ENCODE measurements at places on chromosomes 7 and 10.

DNA sequence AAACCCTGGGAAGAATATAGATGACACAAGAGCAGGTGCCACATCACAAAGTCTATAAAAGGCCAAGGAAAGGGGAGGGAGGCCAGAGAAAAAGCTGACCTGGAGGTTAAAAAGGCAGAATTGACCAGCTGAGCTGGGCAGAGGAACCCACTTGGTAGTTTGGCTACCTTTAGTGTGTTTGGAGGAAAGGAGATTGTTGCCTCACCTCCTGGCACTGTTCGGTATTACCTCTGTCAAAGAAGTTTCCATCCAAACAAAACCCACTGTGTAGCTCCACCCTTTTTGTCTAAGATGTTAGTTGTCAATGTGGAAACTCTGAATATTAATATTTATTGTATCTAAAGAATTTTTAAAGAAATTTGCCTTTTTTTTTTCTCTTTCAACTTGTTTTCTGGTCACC is 23.4 kb downstream of the ENTPD7 start:
- DNase-seq = no peak

- DNase-seq = no peak
Measured at GRCh38 chr7:100132697-100133151, 6.0 kb downstream of the MBLAC1 start.

DNA sequence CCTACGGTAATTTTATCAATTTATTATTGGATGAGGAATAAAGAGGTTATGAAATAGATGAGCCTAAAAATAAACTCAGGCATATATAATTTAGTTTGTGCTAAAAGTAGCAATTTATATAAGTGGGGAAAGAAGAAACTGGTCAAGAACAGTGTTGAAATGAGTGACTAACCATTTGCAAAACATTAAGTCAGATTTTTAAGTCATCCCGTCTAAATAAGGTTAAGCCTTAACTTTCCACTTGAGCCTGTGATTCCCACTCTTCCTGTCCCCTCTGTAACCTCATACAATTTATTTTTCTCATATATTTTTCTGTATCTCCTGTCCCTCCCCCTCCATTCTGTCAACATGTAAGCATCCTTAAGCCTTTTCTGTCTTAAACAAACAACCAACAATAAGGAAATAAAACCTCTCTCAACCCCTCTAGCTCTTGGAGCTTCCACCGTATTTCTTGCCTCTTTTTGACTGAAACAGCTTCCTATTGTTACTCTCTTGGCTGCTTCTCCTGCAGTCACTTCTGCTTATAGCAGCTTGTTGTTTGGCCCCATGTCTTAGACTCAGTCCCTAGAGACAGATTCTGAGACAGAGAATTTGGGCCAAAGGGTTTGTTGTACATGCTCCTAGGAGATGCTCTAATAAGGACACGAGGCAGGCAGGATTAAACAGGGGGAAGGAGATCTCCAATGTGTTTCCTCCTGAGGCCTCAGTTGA is 109.7 kb downstream of the GNAI1 start:
- DNase-seq = no peak

DNA sequence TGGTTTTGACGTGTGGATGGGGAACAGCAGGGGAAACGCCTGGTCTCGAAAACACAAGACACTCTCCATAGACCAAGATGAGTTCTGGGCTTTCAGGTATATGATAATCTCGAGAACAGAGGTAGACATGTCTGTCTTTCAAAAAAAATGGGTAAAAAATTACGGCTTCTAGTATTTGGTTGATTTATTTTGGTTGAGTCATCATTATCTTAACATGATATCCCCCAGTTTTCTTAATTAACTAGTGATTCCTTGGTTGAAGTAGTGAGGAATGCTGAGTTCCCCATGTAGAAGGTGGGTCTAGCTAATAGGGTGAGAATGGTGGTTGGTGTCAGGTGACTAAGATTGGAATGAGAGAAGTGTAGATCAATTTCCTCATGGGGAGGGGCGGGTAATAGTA is 10.7 kb downstream of the LIPM start:
- DNase-seq = no peak

GRCh38 chr10:117946525-117947070 is 100.1 kb downstream of the RAB11FIP2 start:
- DNase-seq = no peak

Data from activated CD8-positive, alpha-beta memory T cell treated with anti-CD3 and anti-CD28 coated beads for 1 hour (primary cell).